Endothelial cell of coronary artery (primary cell): ENCODE measurements at places on chromosomes 3 and 15. TPM values are rescaled to one million over a fixed set of nuclear protein-coding genes. Genes with fewer than 3 reads are reported as not detected.

The LRRC31 gene
- total RNA-seq = not detected in 2 replicates

The MCF2L2 gene
- total RNA-seq = 0.38 and 1.2 TPM in 2 replicates

The STX19 gene
- 0.09 TPM in 1 of 2 replicates, not detected in the other for total RNA-seq

The DUOX2 gene
- total RNA-seq = not detected in 2 replicates

The TM2D3 gene
- total RNA-seq = 42.4 and 73.3 TPM in 2 replicates

The IQCF5 gene
- not detected in 2 replicates for total RNA-seq

The ZBED2 gene
- under 0.01 and 0.09 TPM in 2 replicates for total RNA-seq

The MESP1 gene
- 0.18 and 0.66 TPM in 2 replicates for total RNA-seq

The CPEB1 gene
- total RNA-seq = not detected in 2 replicates

The UBXN7 gene
- total RNA-seq = 15.6 and 20.8 TPM in 2 replicates

The CYP1A2 gene
- total RNA-seq = not detected in 2 replicates

The ZFYVE19 gene
- 23.2 and 24.7 TPM in 2 replicates for total RNA-seq

The GP9 gene
- not detected in 2 replicates for total RNA-seq

The TMCO5A gene
- not detected in 2 replicates for total RNA-seq

The ARNT2 gene
- total RNA-seq = 0.09 TPM in 2 replicates

The CIP2A gene
- total RNA-seq = 13.0 and 26.0 TPM in 2 replicates

The LDHAL6B gene
- total RNA-seq = not detected in 2 replicates

The CELF6 gene
- total RNA-seq = not detected in 2 replicates

The METTL6 gene
- 22.0 and 24.5 TPM in 2 replicates for total RNA-seq

The RCCD1 gene
- total RNA-seq = 4.9 and 9.0 TPM in 2 replicates

The CADM2 gene
- total RNA-seq = under 0.01 TPM in 1 of 2 replicates, not detected in the other

The IGSF11 gene
- not detected in 2 replicates for total RNA-seq

The ATP13A4 gene
- total RNA-seq = 0.09 TPM in 2 replicates

The SEMA5B gene
- under 0.01 and 0.09 TPM in 2 replicates for total RNA-seq

The ALG1L2 gene
- not detected in 2 replicates for total RNA-seq

The MST1 gene
- total RNA-seq = 1.7 and 3.9 TPM in 2 replicates

The NME9 gene
- total RNA-seq = 0.27 TPM in 1 of 2 replicates, not detected in the other

The INKA1 gene
- 18.9 and 23.4 TPM in 2 replicates for total RNA-seq

The NFKBIZ gene
- 9.3 and 15.0 TPM in 2 replicates for total RNA-seq
